Activated CD4-positive, CD25-positive, alpha-beta regulatory T cell (primary cell): ENCODE measurements at places on chromosomes 5 and 9.

- no peak for DNase-seq
Observed at GRCh38 chr9:28092981-28093936, 520.0 kb upstream of the C9orf72 start.

GRCh38 chr9:86507212-86507630 lies 153.0 kb upstream of the TUT7 start:
- DNase-seq = no peak

DNA sequence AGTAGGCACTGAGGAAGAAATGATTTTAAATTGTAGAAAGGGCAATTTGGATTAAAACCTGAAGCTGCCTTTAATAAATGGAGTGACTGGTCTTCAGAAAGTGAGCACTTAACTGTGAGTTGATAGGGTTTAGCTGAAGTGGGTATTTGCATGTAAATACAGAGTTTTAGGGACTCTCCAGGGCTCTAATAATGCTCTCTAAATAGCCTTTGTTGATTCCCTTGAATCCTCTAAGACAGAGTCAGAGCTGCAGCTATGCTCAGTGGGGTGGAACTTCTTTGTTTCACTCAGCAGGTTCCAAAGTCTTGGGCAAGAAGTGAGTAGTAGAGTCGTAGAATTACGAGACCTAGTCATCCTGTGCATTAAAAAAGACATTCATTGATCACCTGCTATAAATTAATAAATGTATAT lies 21.4 kb downstream of the GLRA1 start:
- no peak for DNase-seq

DNA sequence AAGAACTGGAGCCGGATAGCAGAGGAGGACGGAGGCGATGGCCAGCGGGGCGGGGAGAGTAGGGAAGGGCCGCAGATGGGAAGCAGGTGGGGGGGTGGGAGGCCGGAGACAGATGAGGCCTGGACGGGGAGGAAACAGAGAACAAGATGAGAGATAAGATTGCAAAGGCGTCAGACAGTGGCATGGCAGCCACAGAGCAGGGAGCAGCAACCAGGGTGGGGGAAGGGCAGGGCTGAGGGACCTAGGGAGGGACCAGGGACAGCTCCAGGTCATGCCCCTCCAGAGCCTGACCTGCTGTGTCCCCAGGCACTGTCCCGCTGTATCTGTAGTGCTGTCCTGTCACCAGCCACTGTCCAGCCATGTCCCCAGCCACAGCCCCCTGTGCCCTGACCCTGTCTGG lies 49.6 kb upstream of the LMX1B start:
- DNase-seq = no peak

DNA sequence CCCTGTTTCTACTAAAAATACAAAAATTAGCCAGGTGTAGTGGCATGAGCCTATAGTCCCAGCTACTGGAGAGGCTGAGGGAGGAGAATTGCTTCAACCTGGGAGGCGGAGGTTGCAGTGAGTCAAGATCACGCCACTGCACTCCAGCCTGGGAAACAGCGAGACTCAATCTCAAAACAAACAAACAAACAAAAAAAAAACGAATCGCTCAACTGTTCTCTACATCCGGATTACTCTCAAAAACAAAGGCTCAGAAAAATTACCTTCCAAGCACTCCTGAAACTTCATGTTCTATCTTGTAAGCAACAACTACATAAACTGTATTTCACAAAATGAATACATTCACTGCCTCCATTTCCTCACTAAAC lies 14.0 kb downstream of the UBAP2 start:
- DNase-seq = no peak

- DNase-seq = no peak
Observed at GRCh38 chr5:169165052-169165451, 135.9 kb downstream of the SLIT3 start.

DNA sequence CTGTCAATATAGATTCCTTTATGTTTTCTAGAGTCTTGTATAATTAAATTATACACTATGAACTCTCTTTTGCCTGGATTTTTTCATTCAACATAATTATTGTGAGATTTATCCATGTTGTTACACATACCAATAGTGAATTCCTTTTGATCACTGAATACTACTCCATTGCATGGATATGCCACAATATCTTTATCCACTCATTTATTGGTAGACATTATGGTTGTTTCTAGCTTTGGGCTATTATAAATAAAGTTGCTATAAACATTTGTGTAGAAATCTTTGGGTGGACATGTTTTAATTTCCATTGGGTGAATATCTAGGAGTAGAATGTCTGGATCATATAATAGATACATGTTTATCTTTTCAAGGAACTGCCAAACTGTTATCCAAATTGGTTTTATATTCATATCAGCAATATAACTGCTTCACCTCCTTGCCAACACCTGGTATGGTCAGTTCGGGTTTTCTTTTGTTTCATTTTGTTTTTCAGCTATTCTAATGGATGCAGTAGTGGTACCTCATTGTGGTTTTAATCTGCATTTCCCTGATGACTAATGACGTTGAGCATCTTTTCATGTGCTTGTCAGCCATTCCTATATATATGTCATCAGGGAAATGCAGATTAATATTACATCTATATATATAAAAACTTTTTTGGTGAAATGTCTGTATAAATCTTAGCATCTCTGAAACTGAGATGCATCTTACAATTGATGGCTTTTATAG lies 32.1 kb upstream of the TCF7 start:
- DNase-seq = no peak

DNA sequence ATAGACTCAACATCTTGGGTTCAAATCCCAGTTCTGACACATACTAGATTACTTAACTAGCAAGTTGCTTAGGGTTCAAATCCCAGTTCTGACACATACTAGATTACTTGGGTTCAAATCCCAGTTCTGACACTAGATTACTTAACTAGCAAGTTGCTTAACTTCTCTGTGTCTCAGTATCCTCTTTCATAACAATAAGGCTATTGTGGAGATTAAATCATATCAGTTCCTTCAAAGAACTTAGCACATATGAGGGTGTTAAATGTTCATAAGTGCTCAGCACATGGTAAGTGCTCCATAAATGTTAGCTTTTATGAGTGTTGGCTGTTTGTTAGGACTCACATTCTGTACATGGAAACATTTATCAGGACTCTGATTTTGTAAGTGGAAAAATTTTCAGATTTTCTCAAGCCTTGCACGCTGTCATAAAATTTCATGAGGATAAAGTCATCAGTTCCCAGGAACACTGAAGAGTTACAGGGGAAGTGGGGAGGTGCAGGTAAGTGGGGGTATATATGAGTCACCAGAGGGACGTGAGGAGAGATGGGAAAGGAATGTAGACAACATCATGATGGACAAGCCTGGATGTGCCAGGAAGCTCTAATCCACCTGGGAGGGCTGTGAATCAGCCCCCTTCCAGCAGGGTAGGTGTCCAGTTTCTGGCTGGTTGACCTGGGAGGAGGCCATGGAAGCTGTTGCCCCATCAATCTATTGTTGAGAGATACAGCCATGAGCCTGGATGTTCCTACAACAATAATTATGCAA lies 532.2 kb upstream of the WWC1 start:
- no peak for DNase-seq

DNA sequence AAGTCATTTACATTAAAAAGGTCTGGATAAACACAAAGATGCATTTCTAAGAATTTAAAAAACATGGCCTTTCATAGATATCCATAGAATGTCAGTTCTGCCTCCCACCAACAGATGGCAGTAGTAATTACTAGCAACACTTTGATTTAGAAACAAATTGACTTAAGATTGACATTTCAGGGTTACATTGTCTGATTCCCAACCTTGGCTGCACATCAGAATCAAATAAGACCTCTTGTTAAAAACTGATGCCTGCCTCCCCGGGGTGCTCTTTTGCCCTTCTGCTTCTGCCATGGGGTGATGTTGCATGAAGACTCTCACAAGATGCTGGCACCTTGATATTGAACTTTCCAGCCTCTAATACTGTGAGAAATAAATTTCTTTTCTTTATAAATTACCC lies 146.2 kb upstream of the GPR151 start:
- DNase-seq = no peak

DNA sequence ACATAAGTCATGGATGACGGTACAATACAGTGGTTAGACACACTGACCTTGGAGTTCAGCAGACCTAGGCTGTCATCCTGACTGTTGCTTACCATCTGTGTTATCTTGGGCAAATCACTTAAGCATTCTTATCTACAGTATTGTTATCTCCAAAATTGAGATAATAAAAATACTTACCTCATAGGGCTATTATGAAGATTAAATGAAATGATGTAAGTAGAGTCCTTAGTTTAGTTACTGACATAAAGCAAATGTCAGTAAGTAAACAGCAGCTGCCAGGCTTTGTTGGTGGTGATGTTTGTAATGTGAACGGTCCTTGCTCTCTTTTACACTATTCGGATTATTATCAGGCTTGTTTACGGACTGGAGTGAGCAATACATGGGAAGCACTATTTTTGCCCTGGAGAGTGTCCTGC lies 107.3 kb upstream of the DPYSL3 start:
- no peak for DNase-seq

- no peak for DNase-seq
Observed at GRCh38 chr5:61659221-61659696, 327.2 kb downstream of the ZSWIM6 start.
